GM12864 (cell line): ENCODE measurements at places on chromosomes 12 and 14.

DNA sequence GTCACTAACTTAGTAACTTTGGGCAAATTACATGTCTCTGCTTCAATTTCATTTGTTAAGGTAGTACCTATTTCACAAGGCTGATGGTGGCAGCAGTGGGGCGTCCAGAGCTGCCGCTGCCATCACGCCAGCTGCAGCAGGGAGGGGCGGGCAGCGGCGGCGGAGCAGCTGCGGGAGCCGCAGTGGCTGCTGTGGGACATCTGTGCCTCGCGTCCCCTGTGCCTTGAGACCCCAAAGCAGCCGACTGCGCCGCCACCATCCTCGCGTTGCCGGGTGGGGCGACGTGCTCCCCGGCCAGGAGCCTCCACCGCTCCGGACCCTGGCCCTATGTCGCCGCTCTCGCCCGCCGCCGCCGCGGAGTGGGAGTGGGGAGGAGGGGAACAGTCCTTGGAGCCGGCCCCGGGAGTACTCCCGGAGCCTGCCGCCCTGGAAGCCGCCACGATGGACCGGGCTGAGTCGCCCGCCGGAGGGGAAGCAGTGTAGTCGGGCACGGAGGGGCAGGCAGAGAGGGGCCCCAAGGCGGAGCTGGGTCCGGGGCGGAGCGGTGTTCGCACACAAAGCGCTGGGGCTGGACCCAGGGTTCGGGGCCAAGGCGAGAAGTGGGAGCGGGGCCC is 51.4 kb downstream of the A2M start:
- peak; percentile 4 for DNase-seq

DNA sequence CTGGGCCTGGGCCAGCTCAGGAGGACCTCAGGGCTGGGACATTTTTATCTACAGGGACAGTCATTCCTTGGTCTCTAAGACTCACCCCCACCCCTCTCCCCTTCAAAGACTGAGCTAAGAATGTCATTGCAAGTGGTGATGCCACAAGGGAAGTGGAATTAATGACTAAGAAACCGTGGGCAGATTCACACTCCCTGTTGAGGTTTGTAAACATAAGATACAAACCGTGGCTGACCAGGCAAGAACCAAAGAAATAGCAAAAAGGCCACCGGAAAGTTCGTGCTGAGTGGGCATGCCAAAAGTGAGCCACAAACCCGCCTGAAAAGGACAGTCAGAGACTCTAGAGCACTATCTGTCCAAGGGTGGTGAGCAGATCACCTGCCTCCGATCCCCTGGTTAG is 25.7 kb downstream of the NUAK1 start:
- no peak for DNase-seq

DNA sequence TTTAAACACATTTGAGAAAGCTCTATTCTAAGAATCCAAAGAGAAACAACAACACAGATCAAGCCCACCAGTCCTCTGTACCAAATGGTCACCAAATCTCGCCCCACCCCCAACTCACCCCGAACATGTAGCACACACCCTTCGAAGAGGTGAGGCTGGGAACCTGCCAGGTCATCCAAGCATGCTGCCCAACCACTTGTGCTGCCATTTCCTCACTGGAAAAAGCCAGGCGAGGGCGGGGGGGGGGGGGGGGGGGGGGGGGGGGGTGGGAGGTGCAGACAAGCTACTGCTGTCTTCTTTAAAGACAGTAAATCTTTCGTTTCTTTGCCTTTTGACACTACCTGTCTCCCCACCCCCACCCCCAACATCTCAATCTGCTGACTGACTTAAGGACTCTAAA is 59.9 kb downstream of the SETD3 start:
- DNase-seq, result no peak

- no peak for DNase-seq
These were observed 501.5 kb upstream of the TBX3 start for GRCh38 chr12:115185506-115185905.

DNA sequence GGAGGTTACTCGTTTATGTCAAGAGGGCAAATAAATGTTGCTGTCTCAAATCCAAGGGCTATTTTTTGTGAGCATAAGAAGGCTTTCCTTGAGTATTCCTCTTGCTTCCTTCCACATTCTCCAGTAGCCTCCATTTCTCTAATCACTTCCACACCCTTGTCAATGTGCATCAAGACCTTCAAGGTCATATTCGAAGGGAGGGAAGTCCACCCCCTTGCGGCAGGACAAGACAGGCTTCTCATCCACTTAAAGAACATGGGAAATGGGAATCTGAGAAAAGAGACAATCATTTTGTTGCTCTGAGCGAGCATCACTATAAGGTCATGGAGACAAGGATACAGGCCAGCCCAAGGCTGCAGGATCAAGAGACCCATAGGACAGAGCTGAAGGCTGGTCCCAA is 13.2 kb upstream of the DHRS2 start:
- DNase-seq, result no peak

GRCh38 chr14:55899531-55899930 is 218.7 kb upstream of the PELI2 start:
- DNase-seq, result no peak

DNA sequence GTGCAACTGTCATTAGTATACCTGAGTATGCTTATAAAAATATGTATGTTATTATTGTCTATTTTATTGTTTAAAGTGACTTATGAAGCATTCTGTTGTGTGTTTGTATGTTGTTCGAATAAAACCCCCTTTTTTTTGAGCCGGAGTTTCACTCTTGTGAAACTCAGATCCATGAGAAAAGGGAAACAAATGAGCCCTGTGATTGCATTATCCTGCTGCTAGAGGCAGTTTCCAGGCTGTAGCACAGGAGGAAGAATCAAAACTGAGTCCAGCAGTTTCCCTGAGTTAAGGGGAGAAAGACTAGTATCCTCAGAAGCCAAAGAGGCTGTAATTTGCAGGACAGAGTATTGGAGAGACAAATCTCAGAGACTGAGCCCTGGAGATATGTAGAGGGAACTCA is 12.5 kb downstream of the SGPP1 start:
- no peak for DNase-seq

GRCh38 chr12:55188974-55189556 is 31.8 kb upstream of the OR10A7 start:
- peak; percentile 49 for DNase-seq

- DNase-seq, result no peak
These were observed 5.4 kb downstream of the KIF26A start for GRCh38 chr14:104143521-104144452.

GRCh38 chr14:70919774-70920173 is 12.5 kb downstream of the PCNX1 start:
- no peak for DNase-seq

DNA sequence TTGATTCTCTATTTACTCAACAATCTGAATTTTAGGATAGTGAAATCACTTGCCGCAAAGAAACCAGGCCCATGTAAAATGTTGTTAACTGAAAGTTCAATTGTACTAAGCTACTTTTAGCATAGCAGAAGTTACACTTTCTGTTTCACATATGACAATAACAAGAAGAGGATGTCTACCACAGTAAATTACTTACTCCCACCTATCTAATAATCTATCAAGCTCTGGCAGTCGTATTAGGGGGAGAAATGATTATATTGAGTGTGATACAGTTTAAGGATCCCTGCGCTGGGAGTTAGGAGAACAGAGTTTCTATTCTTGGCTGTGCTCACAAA is 66.5 kb upstream of the CAND1 start:
- no peak for DNase-seq

DNA sequence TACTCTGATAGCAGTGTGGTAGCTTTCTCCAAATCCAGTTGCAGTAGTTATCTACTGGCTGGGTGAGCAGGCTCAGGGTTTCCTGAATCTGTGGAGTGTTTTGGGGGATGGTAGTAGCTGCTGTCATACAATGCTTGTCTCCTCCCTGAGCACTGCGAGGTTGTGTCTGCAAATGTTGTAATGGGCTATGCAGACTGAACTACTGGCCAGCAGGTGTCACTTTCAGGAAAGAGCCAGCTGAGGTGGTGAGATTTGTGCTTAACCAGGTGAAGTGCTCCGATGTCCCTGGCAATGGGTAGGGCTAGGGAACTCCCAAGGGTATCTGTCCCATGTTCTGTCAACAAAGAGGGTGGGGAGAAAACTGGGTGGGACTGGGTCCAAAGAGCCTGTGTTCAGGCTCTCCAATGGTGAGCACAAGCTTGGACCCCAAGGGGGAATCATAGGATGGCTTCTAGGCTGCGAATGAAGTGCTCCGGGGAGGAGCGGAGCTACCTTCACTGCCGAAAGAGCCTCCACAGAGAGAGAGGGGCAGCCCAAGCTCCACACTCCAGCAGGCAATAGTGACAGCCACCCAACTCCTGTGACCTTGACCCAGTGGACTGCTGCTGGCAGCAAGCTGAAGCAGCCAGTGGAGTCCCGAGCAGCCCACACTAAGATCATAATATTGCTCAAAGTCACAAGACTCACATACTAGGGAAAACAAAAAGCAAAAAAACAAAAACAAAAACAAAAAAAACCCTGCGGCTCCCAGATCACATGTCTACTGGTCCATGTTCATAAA is 1324.0 kb upstream of the USP15 start:
- no peak for DNase-seq

GRCh38 chr12:95322326-95322725 is 104.7 kb downstream of the VEZT start:
- DNase-seq, result no peak

- DNase-seq, result no peak
These were observed 53.2 kb downstream of the RPAP3 start for GRCh38 chr12:47652521-47653234.

- DNase-seq, result no peak
These were observed 35.9 kb downstream of the FLRT2 start for GRCh38 chr14:85565862-85566296.

- DNase-seq, result no peak
These were observed 23.5 kb downstream of the ADGRD1 start for GRCh38 chr12:130977046-130977742.

- no peak for DNase-seq
These were observed 7.3 kb downstream of the PAN2 start for GRCh38 chr12:56326533-56326932.

GRCh38 chr12:123634142-123634561 is 523 bp downstream of the GTF2H3 start:
- no peak for DNase-seq

GRCh38 chr14:103393676-103394626 is 8.7 kb downstream of the MARK3 start:
- DNase-seq, result no peak

GRCh38 chr12:57813111-57813970 is 5.2 kb downstream of the AVIL start:
- no peak for DNase-seq

DNA sequence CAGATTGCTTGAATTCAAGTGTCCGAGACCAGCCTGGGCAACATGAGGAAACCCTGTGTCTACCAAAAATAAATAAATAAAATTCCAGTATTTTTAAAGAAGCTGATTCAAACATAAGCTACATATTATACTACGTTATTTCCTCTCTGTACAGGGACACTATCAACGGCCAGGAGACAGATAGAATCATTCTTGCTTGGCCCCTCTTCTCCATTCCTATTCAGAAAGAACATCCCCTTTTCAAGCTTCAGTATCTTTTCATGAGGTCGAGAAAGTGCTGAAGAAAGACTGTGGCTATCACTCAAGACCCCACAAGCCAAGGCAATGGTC is 314 bp upstream of the DHRS7 start:
- no peak for DNase-seq

DNA sequence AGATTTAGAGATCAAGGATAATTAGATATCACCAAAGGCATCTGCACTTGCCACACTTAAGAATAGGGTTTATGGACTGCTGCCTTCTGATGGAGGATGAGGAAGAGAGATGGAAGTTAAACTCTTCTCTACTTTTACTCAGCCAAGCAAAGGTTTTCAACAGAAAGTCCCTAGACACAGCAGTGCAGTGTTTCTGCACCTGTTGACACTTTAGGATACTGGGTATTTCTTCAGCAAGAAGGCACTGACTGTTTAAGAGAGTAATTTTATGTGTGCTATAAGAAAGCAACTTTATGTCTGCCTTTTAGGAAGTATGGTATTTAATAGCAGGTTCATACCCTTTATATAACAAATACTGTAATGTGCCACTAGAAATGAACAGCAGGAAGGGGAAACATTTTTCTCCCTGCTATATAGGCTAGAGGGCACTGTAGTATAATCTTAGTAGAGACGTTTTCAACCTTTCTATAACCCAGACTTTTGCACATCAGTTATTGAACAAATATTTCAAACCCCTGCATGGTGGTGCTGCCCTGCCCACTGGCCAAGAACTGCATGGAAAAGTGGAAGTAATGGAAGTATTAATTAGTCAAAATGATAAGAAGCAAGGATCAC is 225.0 kb upstream of the GRIP1 start:
- no peak for DNase-seq

DNA sequence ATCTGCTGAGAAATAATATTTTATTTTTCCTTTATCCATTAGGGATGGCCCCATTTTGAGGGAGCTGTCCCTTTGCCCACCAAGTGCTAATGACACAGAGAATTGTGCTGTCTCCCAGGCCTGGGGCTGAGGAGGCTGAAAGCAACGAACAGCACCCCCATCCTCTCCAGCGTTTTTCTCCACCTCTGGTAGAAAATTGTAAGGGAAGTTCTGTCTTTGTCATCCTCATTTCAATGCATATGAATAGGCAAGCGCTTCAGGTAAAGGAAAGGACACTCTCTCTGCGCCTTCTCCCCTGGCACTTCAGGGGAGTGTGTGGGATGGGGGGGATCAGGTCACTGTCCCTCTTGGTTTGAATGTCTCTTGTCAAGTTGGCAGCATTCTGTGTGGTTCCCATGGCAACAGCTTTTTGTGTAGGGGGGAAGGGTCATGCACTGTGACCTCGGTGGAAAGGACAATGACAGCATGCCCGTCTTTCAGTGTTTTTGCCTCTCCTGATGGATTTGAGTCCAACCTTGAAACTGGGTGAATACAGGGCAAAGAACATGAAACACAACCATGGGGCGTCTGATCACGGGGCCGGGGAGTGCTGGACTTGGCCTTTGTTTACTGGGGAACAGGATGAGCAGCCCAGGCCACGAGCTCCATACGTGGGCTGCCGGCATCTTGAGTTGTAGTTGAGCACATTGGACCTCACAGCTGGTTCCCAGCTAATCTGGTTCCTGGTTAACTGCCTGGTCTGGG is 230.2 kb downstream of the VRK1 start:
- no peak for DNase-seq

GRCh38 chr12:49092086-49092815 is 2.4 kb downstream of the DHH start:
- DNase-seq, result no peak

- no peak for DNase-seq
These were observed 43.6 kb downstream of the HCAR2 start for GRCh38 chr12:122659579-122659978.
